ENCODE measurements at places on chromosomes 5 and 9. TPM values are rescaled to one million over a fixed set of nuclear protein-coding genes. Genes with fewer than 3 reads are reported as not detected.
A peak's percentile ranks its signal among the peaks of the same experiment; 100 is the strongest.

Gene PLEKHG4B
- polyA plus RNA-seq, result 9.4 TPM

GRCh38 chr5:87150630-87151029 is 117.1 kb upstream of the RASA1 start:
- no peak for DNase-seq

GRCh38 chr5:62421414-62421813 is 8.9 kb downstream of the IPO11 start:
- no peak for DNase-seq

- no peak for DNase-seq
Measured at GRCh38 chr9:134812343-134812673, 68.3 kb upstream of the FCN2 start.

Gene OTP
- polyA plus RNA-seq, result not detected

GRCh38 chr9:3662671-3663070 is 136.9 kb upstream of the RFX3 start:
- DNase-seq, result no peak

- DNase-seq, result no peak
Measured at GRCh38 chr5:100840789-100841188, 62.3 kb downstream of the ST8SIA4 start.

Gene SLC23A1
- polyA plus RNA-seq, result 12.3 TPM

Gene IQGAP2
- 72.4 TPM for polyA plus RNA-seq

DNA sequence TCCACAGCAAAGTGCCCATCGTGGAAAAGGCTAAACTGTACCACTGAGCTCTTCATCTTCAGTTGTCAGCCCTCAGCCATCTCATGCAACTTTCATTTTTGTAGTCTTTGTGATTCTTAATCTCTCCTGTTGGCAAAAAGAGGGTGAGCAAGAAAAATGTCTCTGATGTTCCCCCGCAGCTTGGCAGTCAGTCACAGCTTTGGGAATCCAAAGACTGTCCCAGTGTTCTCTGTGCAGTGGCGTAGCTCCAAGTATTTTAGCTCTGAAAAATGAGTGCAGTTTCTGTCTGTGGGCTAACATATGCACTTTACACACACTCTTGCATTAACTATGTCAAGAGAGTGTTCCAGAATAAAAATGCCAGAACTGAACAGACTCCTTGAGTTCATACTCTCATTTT is 372.2 kb downstream of the TMEM232 start:
- no peak for DNase-seq

GRCh38 chr5:100595152-100595811 is 60.1 kb downstream of the FAM174A start:
- no peak for DNase-seq

- no peak for DNase-seq
Measured at GRCh38 chr5:61519728-61520277, 187.7 kb downstream of the ZSWIM6 start.

Gene AK8
- polyA plus RNA-seq, result 3.2 TPM

GRCh38 chr9:134328841-134329575 is 2.8 kb downstream of the RXRA start:
- no peak for DNase-seq

Gene EIF4E1B
- polyA plus RNA-seq, result not detected

DNA sequence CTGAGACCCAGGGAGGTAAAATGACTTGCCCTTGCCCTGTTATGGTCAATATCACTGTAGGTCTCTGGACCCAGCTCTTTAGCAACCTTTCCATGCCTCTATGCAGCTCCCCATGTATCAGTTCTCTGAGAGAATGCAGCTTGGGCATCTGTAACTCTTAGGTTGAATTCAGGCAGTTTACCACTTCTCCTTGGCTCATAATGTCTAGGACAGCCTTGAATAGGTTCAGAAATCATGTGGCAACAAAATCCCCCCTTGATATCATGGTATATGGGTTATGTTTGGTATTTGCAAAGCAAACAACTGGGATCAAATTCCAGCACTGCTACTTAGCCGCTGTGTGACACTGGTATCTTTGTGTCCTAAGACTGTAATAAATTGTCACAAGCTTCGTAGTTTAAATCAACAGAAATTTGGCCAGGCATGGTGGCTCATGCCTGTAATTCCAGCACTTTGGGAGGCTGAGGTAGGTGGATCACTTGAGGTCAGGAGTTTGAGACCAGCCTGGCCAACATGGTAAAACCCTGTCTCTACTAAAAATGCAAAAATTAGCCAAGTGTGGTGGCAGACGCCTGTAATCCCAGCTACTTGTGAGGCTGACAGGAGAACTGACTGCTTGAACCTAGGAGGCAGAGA is 10.7 kb upstream of the SUB1 start:
- no peak for DNase-seq

Gene C9orf153
- polyA plus RNA-seq, result 0.24 TPM

Gene UBE2QL1
- 1.0 TPM for polyA plus RNA-seq

- DNase-seq, result no peak
Measured at GRCh38 chr9:136928591-136928990, 15.9 kb downstream of the FBXW5 start.

DNA sequence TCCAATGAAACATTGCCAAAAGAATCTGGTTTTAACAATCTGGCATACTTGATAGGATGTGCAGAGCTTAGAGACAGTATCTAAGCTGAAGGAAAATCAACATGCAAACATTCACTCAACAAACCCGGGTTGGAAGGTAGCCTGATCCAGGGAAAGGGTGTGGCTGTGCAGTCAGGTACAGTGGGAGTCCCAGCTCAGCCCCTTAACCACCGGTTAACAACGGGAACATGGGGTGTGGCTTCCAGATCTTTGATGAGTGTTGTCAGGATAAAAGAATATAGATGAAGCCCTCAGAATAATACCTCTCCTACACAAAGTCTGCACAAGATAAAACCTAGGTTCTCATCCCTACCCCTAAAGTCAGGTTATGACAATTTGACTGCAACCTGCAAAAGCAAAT is 127.3 kb downstream of the CDK5RAP2 start:
- DNase-seq, result no peak

Gene GMCL2
- not detected for polyA plus RNA-seq

Gene CER1
- polyA plus RNA-seq, result 0.26 TPM

DNA sequence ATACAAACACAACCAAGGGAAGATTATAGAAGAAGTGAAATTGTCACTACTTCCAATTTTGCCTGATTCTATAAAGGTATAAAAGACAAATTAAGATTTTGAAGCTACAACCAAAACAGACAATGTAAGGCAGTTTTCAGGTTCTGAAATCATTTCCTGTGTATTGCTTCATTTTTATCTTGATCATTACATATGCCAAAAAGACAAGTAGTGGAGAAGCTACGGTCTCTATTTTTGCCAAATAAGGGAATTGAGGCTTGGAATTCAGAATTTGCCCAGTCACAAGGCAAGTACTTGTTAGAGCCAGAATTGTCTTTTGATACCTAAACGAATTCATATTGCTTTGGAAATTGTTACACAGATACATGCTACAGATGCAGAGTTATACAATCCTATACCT is 20.6 kb downstream of the EDIL3 start:
- DNase-seq, result no peak

DNA sequence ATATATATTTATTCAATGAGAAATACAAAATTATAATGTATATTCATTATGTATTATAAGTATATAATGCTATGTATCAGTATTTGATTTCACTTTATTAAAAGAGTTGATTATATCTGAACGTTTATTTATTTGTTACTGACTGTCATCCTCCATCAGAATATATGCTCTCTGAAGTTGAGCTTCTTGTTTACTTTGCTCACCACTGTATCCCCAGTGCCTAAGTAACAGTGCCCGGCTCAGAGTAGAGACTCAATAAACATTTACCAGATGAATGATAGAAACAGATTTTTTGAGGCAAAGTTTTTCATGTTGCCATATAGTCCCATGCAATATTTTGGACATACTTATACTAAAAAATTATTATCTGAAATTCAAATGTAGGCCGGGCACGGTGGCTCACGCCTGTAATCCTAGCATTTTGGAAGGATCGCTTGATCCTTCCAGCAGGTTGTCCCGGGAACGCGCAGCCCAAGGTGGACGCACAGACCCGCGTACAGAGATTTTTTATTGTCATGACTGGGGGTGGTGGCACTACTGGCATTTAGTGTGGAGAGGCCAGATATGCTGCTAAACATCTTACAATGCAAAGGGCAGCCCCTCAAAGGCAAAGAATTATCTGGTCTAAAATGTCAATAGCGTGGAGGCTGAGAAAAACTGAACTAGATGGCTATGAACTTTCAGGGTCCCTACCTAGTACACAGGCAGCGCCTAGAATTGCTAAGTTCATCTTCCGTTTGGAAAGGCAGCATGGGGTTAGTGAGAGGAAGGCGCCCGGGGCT is 761 bp upstream of the DNAJC25 start:
- DNase-seq, result peak; percentile 53

Gene WDR38
- polyA plus RNA-seq, result 0.24 TPM

GRCh38 chr9:93192721-93193387 is 8.9 kb downstream of the WNK2 start:
- DNase-seq, result no peak

Gene SPATA31E1
- polyA plus RNA-seq, result not detected

- DNase-seq, result no peak
Measured at GRCh38 chr5:16049761-16050160, 129.8 kb downstream of the MARCHF11 start.

GRCh38 chr5:76736679-76737556 is 21.0 kb downstream of the F2R start:
- no peak for DNase-seq

DNA sequence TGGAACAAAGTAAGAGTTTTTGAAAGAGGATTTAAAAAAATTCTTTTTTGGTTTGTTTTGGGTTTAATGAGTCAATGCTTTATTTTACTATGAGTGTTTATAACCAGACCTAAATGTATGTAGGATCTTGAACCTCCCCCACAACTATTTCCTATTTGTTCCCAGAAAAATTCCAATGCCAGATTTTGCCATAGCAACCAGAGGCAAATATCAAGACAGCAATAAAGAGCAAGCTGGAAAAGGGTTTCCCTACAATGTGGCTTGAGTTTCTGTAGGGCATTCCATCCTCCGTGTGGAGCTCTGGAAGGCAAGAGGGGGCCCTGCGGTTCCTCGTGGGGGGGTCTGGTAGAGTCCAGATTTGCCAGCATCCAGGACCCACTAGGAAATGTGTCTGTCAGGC is 27.8 kb upstream of the GDNF start:
- no peak for DNase-seq

DNA sequence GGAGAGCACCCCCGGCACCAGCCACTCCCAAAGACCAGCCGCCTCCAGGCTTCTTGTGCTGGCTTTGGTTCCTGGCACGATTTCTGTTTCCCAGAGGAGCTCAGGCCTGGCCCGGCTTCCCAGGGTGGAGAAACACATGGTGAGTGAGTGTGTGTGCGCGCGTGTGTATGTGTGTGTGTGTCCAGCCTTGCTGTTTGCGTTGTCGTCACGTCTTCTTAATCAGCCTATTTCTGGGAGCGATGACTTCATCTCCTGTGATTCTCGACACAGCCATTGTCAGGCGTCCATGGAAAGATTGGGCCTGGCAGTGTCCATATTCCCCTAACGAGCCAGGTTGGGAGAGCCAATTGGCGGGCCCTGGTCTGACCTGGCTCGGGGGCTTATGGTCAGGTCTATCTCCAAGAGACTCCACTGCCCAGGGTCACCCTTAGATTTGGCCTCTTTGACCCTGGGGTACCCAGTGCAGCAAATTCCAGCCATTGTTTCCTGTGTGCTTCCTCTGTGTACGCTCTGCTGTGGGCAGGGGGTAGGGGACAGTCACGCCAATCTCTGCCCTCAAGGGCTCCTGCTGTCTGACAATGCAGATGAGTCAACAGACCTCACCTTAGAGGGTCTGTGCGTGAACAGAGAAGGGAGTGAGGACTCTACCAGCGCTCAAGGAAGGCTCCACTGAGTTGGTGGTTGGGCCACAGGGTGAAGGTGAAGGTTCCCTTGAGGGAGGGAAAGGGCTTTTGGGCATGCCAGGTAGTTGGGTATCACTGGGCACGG is 73.8 kb downstream of the DAB2IP start:
- DNase-seq, result no peak

Gene CRB2
- 25.2 TPM for polyA plus RNA-seq

- no peak for DNase-seq
Measured at GRCh38 chr5:154761046-154761736, 6.0 kb downstream of the LARP1 start.

DNA sequence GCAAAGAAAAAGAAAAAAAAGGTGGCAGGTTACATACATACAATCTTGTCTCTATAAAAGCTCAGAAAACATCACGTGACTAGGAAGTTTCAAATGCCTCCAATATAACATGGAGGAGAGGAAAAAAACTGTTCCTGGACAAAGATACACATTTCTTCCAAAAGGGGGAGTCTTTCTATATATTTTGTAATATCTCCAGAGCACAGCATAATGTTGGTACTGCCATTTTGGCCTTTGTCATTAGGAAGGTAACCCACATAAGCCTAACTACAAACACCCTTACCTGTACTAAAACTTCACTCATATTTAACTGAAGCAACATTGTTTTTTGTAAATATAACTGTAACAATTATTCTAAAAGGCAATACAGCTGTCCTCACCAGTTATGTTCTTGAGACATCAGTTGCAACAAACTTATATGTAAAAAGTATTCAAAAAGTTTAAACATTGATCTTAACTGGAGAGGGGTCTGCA is 1.2 kb upstream of the BTF3 start:
- DNase-seq, result no peak

GRCh38 chr9:92525306-92525705 is 10.5 kb downstream of the ECM2 start:
- no peak for DNase-seq

- DNase-seq, result no peak
Measured at GRCh38 chr9:33329117-33329563, 38.8 kb downstream of the NFX1 start.

DNA sequence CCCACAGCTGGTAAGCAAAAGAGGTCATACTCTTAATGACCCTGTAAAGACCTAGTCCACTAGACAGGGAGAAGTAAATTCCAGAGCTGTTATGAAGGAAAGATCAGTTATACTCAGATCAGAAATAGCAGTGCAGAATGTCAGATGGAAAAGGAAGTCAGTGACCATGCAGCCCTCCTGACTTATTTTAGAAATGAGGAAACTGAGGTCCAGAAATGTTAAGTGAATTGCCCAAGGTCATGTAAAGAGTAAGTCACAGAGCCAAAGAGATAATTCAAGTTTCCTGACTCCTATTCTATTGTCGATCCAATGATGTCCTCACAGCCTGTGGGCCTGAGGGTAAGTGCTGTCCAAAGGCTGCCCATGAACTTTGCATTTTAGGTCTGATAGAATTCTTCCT is 214.9 kb upstream of the IL12B start:
- DNase-seq, result no peak

DNA sequence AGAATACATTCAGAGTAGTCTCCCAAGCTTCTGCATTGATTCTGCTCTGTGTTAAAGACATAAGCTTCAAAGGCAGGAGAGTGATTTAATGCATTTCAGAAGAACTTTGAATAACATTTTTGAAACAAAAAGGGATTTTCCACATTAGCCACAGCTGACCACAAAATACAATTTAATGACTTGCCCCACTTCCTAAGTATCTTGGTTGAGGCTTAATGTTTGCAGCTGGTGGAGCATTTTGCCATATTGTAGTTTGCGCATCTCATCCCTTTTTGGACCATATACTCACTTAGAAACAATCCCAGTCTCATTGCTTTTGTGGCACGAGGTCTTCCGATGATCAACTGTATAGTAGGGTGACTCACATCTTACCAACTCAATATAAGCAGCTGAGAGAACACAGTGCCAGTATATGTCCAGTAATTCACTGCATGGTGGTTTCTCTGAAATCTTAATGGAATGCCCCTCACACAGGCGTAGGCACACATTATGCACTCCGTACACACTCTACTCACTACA is 455.8 kb upstream of the PTGER4 start:
- DNase-seq, result no peak

Gene PRUNE2
- 12.7 TPM for polyA plus RNA-seq

Gene LRRTM2
- 2.3 TPM for polyA plus RNA-seq

Gene PCA3
- polyA plus RNA-seq, result 0.67 TPM
